ENCODE measurements at places on chromosomes 16 and 17. TPM values are rescaled to one million over a fixed set of nuclear protein-coding genes. Genes with fewer than 3 reads are reported as not detected.

RUNDC1 gene
- 4.7 TPM for total RNA-seq

SPATA22 gene
- not detected for total RNA-seq

DNA sequence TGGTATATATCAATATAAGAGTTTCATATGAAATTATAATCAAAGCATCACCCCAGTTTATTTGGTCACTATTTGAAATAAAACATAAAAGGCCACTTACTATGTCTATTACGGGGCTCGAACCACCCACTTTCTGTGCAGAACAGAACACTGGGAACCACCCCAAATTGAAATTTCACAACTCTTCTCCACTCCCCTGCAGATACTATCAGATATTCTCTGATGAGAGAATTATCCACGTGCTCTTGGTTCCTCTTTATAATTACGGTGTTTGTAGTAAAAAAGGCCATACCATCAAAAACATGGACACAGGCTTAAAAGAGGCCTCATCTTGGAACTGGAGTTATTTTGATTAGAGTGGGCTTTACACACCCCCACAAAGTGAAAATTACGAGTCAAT lies 82.8 kb downstream of the WDR59 start:
- no peak for DNase-seq

NF1 gene
- 12.7 TPM for total RNA-seq

DNA sequence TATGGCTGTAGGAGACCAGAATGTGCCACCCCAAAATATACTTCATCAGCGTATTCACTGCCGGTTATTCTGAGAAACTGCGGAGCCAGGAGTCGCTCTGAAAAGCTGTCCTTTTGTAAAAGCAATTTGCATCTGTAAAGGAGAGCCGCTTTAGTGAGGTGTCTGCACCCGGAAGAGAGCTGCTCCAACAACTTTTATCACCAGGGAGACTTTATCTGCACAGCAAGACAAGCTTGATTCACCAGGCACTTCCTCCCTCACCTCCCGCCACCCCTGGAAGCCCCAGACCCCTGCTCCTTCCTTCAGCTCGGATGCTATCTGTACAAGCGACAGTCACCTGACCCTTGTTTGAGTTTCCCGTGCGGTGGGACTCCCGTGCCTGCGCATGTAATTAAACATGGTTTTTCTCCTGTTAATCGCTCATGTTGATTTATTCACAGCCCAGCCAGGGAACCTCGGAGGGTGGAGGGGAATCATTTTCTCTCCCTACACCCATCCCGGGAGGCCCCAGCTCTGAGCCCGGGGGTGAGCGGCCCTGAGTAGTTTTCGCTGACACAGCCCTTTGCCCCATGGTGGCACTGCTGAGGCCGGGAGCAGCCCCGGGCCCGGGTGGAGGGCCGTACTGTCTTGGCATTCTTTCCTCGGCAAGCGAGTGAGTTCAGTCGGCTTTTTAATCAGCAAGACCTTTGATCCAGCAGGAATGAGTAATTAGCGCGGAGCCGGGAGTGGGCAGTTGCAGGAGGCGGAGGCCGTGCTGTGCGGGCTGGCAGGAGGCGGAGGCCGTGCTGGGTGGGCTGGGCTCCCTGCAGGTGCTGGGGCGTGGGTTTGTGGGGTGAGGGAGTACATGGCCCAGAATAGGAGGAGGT lies 222.7 kb upstream of the CIBAR2 start:
- no peak for DNase-seq

CTF1 gene
- total RNA-seq = not detected

GPR139 gene
- not detected for total RNA-seq

DNA sequence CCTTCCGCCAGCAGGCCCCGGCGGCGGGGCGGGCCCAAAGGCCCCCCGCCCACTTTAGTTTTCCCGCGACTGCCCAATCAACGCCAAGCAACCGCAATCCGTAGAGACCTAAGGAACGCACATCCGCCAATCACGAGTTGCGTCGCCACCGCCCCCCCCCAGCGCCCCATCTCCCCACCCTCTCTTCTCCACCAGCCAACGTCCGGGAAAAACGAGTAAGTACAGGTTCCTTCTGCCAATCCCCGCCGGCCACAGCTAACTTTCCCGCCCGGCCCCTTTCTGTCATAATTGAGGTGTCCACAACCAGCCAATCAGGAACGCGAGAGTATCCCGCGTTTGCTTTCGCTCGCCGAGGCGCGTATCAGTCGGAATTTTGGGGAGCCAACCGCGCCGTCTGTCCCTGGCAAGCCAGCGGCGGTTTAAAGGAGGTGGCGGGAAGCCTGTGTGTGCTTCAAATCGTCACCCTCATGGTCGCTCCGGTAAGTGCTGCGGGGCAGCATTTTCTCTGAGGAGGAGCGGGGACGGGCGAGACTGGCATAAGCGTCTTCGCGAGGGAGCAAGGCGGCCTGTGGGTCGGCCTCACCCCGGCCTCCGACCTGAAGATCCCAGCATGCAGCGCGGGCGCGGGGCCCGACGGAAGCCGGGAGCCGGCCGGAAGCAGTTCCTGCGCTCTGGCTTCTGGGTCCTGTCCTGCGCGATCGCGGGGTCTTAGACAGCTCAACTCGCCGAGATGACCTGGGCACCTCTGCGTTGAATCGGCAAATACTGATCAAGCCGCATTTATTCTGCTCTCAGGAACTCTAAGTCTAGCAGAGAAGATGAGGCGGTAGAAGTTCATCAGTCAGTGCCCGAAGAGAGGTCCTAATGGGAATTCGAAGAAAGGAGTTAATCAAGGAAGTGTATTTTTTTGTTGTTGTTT lies at the start of gene MIS12:
MIS12 (plus strand) TSS at position 361 of the 919 bp plus-strand sequence. CDS start 2,297 bp downstream, outside the sequence.
- DNase-seq = peak; percentile 98

HCRT gene
- not detected for total RNA-seq

OSGIN1 gene
- 3.8 TPM for total RNA-seq

- DNase-seq = no peak
These were observed 4.7 kb upstream of the IL17C start for GRCh38 chr16:88633684-88634140.

DNA sequence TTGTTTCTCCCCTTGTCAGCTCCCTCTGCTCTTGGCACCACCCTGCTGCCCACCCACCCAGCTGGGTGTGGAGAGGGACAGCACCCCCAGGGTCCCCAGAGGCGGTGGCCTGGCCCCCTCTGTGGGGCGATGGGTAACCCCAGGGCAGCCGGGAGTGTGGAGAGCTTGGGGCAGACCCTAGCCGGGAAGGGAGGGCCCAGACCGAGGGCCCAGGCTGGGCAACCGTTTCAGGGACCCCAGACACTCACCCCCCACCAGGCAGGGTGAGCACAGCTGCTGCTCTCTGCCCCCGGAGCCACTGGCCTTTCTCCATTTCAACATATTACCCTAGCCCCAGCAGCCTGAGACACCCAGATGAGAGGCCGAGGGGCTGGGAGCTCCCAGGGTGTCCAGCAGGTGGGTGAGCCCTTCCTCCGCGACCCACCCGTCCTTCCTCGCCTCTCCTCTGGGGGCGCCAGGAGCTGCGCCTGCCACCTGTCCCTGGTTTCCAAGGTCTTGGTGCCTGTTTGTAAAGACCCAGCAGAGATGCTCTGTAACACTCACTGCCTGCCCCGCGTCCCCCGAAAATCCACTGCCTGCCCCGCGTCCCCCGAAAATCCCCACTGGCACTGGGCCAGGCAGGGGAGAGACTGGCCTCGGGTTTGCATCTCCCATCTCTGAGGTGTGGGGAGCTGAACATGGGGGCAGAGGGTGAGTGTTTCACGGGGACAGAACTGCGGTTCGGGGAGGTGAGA lies 45.4 kb downstream of the BAHCC1 start:
- peak; percentile 50 for DNase-seq

USP22 gene
- total RNA-seq = 174 TPM

- DNase-seq = no peak
These were observed 63.0 kb downstream of the RMI2 start for GRCh38 chr16:11408216-11408615.

DNA sequence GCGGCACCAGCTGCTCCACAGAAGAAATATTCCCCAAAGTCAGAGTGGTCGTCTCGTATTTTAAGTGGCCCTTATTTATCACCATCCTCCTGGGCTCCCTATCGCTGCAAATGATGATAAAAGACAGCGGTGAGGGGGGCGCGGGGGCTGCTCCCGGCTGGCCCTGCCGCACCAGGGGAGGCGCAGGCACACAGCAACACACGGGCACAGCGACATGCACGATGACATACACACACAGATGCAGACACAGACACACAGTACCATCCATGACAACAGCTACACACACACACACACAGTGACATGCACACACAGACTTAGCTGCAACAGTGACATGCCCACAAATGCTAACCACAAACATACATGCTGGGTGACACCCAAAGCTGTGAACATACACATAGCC lies 52.5 kb downstream of the MRM1 start:
- DNase-seq = no peak

- no peak for DNase-seq
These were observed 3.8 kb downstream of the MRPL12 start for GRCh38 chr17:81706757-81707624.

MYH11 gene
- total RNA-seq = 0.03 TPM

DNA sequence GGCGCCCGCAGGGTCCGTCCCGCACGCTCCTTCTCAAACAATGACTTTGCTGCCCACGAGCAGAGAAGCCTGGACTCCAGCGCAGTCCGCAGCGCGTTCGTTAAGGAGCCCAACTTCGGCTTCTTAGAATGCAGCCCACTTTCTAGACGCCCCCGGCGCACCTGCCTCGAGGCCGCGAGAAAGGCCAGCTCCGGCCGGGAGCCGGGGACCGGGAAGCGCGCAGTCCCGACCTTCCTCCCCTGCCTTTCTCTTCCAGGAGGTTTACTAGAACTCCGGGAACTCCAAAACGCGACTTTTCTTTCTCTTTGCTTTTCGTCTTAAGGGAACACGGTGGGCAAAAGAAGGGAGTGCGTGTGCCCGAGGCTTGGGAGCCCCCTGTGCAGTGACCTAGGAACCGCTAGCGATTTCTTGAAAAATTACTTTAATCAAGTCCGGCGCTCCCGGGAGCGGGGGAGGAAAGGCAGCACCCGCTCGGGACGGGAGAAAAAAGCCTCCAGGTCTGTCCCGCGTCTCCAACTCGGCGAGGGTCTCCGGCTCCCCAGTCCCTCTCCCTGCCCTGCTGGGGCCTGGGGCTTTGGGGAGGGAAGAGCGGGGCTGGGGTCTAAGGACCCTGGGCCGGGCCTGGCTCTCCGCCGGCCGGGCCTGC lies 2.6 kb downstream of the HNF1B start:
- DNase-seq = no peak

NOXO1 gene
- total RNA-seq = 0.43 TPM

DNA sequence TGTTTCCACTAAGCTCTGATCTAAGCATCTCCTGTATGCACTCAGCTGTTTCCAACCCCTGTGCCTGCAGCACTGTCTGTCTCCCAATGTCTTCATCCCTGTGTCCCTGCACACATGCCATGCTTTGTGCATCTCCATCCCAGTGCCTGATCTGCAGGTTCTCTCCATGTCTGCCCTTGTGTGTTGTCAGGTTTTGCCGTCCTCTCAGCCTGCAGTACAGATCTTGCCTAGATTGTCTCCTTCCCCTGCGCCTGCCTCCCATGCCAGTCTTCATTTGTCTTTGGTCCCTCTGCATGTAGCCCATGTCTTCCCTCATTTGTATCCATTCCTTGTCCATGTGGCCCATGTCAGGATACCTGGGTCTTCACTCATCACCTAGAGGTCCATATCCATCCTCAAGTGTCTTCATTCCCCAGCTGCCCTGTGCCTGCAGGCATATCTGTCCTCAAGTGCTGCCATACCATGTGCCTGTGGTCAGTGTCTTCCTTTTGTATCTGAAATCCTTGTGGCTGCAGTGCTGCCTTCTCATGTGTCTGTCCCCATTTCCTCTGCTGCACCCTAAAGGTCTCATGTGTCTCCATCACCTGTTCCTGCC lies 71.5 kb downstream of the TNFRSF13B start:
- DNase-seq = no peak

HES7 gene
- total RNA-seq = 0.43 TPM

- DNase-seq = no peak
These were observed 159.8 kb downstream of the RPTOR start for GRCh38 chr17:80704381-80704819.

DNA sequence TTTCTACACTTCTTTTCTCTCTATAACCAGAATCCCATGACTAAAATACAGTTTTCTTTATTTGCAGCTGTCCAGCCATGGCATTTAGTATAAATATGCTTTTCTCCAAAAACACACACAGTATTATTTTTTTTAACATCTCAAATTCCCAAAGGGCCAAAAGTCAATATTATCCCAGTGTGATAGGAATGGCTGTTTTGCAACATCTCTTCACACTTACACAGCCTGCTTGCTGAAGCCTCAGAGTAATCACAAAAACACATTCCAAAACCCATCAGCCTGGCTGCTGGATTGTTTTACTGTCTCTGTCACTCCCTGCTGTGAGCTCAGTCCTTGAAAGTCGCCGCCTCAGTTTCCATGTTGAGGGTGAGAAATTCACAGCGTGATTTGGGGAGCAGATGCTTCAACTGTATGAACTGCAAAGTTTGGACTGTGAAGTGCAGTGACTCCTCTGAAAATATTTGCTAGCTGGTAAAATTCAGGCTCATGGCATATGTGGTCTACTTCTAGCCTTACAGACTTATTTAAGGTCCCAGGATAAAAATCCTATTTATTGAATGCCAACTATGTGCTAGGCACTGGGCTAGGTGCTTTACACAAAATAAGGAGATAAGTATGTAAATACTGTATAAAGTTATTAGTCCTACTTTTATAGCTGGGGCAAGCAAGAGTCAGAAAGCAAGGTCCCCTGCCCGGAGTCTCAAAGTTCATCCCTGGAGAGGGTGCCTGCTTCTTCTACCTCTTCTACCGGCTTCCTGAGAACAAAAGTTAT lies 116.5 kb downstream of the SOCS1 start:
- no peak for DNase-seq

NPTX1 gene
- total RNA-seq = 1.4 TPM

GRCh38 chr16:54748611-54749190 lies 182.0 kb upstream of the IRX5 start:
- no peak for DNase-seq

DNA sequence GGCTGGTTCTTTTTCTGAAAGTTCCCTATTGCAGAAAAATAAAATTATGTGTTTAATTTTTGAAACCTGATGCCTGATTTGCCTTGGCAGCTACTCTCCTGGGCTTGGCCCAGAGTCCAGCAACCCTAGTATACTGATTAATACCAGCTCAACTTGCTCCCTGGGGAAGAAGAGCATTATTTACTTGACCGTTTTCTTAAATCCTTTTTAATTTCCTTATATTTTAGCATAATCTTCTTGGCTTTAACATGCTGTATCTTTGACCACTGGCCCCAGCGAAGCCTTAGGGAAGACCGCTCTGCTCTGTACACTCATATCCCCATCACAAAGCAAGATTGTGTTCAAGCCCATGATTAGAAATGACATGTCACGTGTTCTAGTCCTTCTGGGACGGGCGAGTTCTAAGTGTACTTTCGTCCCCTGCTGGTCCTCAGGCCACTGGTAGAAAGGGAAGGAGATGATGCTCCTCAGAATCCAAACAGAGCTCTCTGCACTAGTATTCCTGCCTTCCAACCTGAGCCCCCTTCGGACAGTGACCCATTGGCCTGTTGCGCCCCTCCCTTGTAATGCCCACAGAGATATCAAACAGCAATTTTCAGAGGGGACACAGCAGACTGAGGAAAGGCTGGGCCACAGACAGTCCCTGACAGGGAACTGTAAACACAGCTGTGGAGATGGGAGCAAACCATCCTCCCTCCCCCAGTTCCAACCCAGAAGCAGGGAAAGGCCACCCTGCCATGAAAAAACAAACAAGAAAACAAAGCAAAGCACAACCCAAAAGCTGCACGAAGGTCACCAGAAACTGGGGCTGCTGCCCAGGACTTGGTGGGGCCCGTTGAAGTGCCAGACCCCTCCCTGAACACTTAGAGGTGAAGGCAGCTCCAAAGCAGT lies 4.3 kb upstream of the EZH1 start:
- no peak for DNase-seq

DHRS7C gene
- not detected for total RNA-seq
